ENCODE measurements at places on chromosomes 3 and 15.

DNA sequence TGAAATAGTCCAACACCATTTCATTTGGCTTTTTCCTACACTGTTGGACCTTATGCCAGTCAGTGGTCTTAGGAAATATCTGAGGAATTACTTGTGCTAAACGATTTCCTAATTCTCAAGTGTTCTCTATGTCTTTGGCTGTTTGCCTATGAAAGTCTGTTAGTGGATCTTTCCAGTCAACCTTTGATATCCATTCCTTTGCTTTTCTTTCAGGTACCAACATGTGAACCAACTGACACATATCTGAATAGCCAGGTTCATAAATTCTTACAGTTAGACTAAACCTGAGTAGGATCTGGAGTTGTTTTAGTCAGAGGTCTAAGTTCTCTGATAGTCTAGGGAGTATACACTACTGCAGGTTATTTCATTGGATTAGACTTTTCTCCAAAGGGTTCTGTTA lies 343.5 kb upstream of the LRRC3B start:
- no peak for DNase-seq

- no peak for DNase-seq
Measured at GRCh38 chr15:37094915-37095711, 5.2 kb downstream of the MEIS2 start.

DNA sequence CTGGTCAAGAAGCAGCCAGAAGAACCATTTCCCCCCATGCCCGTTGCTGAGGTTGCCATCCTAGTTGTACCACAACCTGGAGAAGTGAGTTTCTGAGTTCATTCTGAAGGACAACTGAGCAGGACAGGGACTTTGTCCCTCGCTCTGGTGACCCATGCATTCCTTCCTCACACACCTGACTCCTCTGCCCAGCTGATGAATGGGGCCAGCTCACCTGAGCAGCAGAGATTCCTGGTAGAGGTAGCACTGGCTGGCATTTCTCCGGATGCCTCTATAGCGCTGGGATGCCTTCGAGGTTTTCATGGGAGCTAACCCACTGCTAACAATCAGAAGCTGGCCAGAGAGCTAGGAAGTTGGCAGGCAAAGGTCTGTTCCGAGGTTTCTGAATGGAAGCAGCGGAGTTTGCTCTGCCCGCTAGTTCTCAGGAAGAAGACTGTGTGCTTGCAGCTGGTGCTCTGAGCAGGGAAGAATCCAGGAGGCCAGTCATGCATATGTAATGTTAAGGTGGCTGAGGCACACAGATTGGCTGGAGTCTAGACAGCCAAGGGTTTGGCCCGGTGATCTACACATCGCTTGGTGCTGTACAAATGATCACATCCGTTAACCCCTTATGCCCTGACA lies at the start of gene TMC3:
TMC3 (minus strand) TSS at position 439 of the 621 bp plus-strand sequence; CDS start at position 303, 136 bp downstream.
- no peak for DNase-seq

DNA sequence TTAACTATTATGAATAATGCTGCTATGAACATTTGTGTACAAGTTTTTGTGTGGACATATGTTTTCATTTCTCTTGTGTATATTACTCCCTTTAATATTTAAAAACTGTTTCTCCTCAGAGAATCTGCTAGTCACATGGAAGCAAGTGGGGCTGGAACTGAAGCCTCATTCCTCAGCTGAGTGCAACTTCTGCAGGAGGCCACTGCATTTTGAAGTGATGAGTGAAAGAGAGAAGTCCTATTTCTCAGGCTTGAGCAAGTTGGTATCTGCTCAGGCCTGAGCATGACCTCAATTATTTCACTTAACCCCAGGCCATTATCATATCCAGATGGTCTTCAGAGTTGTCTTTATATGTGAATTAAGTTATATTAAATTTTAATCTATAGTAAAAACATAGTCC lies 11.5 kb downstream of the TLR9 start:
- no peak for DNase-seq

GRCh38 chr3:179181021-179181472 lies 32.9 kb downstream of the PIK3CA start:
- DNase-seq = no peak

- DNase-seq = no peak
Measured at GRCh38 chr3:56885453-56885852, 83.7 kb upstream of the ARHGEF3 start.

DNA sequence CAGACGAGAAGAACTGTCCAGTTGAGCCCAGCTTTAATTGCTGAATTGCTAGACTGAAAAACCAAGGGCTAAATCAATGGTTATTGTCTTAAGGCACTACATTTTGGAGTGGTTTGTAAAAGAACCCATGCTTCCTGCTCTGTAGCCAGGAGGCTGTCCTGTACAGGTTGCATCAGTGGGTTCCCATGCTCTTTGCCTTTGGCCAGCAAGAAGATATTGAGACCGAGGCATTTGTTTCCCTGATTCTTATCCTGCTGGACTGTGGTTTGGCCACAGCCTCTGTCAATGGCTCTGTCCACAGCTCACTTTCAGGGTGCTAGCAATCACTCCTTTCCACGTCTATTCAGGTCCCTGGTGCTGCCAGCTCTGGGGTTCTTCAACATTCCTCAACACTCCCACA lies 89.6 kb downstream of the FAM43A start:
- DNase-seq = no peak

DNA sequence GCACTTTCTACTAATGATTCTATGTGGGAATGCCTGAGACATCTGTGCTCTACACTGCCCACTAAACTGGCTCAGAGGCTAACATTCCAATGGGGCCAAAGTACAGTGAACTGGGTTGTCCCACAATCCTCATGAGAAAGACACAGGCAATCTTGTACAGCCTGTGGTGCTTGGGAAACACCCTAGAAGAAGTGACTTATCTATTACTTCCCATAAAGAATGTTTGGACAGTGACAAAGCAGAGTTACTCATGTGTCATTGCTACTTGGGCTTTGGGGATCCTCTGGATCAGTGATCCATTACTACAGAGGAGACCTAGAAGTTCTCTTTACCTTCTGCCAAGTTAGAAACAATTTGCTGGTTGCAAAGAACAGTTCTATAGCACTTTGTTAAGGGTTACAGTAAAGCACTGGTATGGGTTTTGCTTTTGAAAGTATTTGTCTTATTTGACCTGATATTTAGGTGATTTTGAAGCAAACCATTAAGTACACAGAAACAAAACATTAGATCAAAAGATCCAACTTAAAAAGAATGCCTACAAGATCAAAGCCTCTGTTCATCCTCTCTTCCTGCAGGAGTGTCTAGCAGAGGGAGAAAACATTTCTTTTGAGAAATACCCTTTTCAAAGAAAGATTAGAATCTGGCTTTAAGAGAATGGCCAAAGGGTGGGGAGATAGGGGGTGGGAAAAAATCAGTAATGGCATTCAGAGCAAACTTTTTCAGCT lies 75.8 kb downstream of the CTNNB1 start:
- DNase-seq = no peak

DNA sequence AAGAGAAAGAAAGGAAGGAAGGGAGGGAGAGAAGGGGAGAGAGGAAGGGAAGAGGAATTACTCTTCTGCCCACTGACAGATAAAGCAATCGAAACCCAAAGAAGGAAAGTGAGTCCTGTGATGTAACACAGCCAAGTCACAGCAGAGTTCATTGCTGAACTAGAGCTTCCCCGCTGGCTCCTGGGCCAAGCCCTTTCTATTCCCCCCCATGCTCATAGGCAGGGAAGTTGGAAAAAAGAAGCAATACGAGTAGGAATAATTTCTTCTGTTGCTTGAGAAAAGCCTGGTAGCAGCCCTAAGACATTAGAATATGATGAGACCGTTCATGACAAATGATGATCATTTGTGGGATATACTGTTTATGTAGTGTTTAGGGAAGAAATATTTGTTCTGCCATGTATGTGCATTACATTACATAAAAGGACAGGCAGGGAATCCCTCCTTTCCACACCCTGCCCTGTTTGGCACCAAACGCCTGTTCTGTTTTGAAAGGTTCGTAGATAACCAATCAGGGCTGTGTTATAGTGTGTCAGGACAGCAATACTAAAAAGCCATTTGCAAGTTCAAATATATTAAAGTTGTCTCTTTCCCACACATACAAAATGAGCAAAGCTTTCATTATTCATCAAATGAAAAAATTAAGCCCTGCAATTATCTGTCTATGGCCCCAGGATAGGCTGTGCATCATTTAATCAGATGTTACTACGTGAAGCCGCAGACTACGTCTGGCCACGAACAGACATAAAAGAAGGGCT lies 111.0 kb upstream of the TRPM1 start:
- no peak for DNase-seq

- DNase-seq = no peak
Measured at GRCh38 chr3:184227481-184227935, 1.9 kb upstream of the VWA5B2 start.

DNA sequence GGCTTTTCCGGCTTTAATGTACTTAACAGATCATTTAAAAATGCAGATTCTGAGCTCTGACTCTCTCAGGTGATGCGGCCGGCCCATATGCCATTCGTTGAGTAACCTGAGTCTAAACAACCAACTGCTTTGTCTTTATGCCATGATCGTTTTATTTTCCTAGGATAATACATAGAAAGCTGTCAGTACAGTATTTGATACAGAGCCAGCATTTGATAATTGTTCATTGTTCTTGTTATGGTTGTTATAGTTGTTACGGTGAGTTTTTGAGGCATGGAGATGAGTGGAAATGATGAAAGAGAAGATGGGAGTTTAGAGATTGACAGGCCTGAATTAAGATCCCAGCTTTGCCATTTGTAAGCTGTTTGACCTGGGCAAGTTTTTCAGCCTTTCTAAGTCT lies 40.0 kb downstream of the TMEM45A start:
- DNase-seq = no peak

- DNase-seq = no peak
Measured at GRCh38 chr15:64288577-64288976, 67.4 kb downstream of the CSNK1G1 start.

GRCh38 chr15:41866263-41866703 lies 27.6 kb downstream of the SPTBN5 start:
- no peak for DNase-seq

- DNase-seq = no peak
Measured at GRCh38 chr3:196994056-196994455, 25.4 kb upstream of the PIGZ start.

GRCh38 chr3:154571553-154572226 lies 141.7 kb upstream of the GPR149 start:
- DNase-seq = no peak

DNA sequence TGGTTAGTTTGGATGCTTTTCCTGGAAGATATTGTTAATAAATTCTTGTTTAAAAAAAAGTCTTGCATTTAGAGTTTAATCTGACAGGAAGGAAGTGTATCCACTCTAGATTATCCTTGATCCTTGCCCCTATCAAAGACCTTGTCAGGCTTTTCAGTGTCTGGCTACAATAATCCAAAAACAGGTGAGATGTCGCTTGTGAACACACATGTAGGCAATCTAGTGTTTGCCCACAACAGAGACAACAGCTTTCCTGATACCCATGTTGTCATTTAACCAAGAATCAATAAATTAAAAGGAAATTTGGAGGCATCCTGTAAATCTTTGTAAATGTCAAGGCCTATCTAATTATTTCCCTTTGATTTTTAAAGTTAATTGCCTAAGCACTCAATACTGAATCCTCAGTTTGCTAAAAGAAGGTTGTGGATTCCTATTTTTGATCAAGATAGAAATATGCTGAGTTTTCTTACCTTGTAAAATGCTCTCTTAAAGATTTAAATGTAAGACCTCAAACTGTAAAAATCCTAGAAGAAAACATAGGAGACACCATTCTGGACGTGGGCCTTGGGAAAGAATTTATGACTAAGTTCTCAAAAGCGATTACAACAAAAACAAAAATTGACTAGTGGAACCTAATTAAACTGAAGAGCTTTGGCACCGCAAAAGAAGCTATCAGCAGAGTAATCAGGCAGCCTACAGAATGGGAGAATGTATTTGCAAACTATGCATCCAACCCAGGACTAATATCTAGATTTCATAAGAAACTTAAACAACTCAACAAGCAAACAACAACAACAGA lies 207.7 kb downstream of the NAALADL2 start:
- DNase-seq = no peak

DNA sequence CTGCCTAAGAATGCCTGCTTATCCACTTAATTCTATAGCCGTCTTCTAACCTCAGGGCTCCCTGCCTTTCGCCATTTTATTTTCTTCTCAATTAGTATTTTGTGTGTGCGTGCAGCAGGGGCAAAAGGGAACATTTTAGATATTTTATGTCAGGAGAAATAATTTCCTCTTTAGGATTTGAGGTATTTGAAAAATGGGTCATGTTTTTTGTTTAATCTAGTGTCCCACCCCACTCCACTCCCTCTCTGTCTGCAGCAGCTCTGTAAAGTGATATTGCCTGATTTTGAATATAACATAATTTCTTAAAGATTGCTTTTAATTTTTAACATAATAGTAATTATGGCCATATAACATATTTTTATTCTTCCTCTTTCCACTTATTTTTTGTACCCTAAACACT lies 593.2 kb upstream of the DPPA4 start:
- DNase-seq = no peak

DNA sequence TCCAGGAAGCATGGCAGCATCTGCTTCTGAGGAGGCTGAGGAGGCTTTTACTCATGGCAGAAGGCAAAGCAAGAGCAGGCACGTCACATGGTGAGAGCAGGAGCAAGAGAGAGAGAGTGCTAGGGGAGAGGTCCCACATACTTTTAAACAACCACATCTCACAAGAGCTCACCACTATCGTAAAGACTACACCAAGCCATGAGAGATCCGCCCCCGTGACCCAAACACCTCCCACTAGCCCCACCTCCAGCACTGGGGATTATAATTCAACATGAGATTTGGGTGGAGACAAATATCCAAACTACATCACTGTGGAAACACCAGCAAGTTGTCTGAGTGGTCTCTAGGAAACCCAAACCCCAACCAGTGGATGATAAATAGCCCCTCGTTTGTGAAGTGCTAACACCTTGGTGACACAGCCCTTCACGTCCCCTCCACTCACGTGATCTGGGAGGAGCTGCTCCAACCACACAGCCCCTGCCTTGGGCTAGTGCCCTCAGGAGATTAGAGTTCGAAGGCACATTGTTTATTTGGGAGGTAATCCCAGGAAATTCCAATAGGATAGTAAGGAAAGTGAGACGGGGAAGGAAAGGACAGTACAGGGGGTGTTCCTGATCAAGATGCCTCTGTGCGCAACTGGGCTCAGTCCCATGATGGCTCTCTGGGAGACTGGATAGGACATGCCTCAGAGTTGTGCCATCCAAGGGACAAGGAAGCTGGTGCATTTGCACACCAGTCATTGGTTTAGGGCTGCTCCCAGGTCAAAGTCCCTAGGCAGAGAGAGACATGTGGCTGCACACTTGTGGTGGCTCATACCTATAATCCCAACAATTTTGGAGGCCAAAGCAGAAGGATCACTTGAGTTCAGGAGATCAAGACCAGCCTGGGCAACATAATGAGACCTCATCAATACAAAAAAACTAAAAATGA lies 80.6 kb upstream of the CTNNB1 start:
- no peak for DNase-seq

DNA sequence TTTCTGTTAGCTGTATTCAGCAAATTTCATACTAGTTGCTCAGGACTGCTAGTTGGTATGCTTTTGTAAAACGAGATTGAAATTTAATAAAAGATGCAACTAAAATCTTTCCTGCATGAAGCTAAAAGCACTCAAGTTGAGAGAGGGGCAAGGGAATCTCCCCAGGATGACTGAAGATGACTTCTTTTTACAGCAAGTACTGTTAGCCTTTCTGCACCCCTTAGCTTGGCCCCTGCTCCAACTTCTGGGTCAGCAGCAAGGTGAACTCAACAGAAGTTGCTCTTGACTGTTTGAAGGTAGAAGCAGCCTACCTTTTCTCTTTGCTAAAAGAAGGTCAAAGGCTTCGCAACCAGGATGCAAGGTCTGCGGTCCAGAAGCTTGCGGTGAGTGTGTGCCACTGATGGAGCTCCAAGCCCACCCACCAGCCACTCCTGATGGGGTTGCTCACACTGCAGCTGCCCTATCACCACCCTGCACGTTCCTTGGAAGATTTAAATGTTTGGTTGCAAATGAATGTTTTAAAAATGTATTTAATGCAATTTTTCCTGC lies 32.5 kb downstream of the NME9 start:
- no peak for DNase-seq

- no peak for DNase-seq
Measured at GRCh38 chr3:123909785-123910184, 25.7 kb upstream of the MYLK start.
